Endodermal cell (in vitro differentiated cells): ENCODE measurements at places on chromosomes 1 and 21. TPM values are rescaled to one million over a fixed set of nuclear protein-coding genes. Genes with fewer than 3 reads are reported as not detected.
A peak's percentile ranks its signal among the peaks of the same experiment; 100 is the strongest.

- H3K4me3 ChIP-seq = no peak overlapping the region
- H3K36me3 ChIP-seq = peaks cover 64% of the 10 kb centered on the region
- DNase-seq = no peak
- H3K27me3 ChIP-seq = no peaks in the 10 kb centered on the region
- peaks cover 6% of the 10 kb centered on the region for H3K4me1 ChIP-seq
- H3K27ac ChIP-seq = no peak overlapping the region
Observed at GRCh38 chr1:212364985-212365384, 49.7 kb downstream of the PACC1 start.

NHLH1 gene
- total RNA-seq = 0.38 and 0.57 TPM in 2 replicates

DNA sequence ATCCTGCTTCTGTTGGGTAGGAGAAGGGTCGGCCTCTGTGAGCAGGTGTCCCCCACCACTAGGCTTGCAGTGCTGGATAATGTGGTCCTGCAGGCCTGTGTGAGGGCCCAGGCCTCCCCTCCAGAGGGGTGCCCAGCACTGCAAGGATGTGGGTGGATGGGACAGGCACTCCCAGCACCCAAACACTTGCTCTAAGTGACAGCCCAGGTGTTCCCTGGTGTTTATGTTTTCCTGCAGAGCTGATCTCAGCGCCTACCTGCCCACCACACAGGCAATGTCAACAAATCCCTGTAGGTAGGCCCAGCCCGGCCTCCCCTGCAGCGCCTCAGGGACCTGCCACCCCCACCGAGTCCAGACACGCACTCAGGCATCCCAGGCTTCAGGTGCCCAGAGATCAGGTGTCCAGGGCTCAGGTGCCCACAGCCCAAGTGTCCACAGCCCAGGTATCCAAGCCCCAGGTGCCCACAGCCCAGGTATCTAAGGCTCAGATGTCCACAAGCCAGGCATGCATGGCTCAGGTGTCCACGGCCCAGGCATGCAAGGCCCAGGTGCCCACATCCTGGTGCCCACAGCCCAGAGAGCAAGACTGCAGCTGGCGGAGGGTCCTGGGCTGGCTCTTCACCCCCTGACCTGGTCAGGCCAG lies 59.2 kb downstream of the WNT9A start:
- H3K27me3 ChIP-seq = no peaks in the 10 kb centered on the region
- no peaks in the 10 kb centered on the region for H3K36me3 ChIP-seq
- no peak overlapping the region for H3K4me3 ChIP-seq
- peaks cover 10% of the 10 kb centered on the region for H3K4me1 ChIP-seq
- no peak for DNase-seq

- no peaks in the 10 kb centered on the region for H3K27me3 ChIP-seq
- H3K4me3 ChIP-seq = peak overlapping the region; percentile 100
- no peak overlapping the region for H3K27ac ChIP-seq
Observed at GRCh38 chr1:208242146-208242545, 2.0 kb downstream of the PLXNA2 start.

- H3K27me3 ChIP-seq = no peaks in the 10 kb centered on the region
- no peak for DNase-seq
- no peak overlapping the region for H3K27ac ChIP-seq
Observed at GRCh38 chr1:156528231-156528630, 27.7 kb upstream of the MEF2D start.
